NCI-H2081 (cell line): ENCODE measurements at places on chromosomes 2 and 18.

GRCh38 chr2:195595825-195596224 is 61.2 kb upstream of the SLC39A10 start:
- DNase-seq = no peak

DNA sequence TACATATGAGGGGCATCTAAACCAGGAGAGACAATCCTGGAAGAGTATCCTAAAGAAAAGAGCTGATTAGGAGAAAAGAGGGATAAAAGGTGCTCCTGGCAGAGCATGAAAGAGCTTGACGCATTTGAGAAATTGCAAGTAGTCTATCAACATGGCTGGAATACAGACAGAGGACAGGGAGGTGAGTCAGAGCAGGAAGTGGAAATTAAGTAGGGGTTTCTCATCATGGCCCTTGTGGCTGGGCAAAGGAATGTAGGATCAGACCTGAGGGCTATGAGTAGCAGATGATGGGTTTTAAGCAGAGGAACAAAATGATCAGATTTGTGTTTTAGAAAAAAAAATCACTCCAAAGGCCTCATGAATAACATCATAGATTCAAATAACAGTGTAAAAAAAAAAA is 49.2 kb upstream of the UGP2 start:
- no peak for DNase-seq

GRCh38 chr2:207676827-207677354 is 34.5 kb upstream of the CCNYL1 start:
- DNase-seq = no peak

- DNase-seq = no peak
Measured at GRCh38 chr2:26682155-26682554, 10.4 kb upstream of the KCNK3 start.

- DNase-seq = no peak
Measured at GRCh38 chr18:37334631-37335408, 230.8 kb downstream of the CELF4 start.

DNA sequence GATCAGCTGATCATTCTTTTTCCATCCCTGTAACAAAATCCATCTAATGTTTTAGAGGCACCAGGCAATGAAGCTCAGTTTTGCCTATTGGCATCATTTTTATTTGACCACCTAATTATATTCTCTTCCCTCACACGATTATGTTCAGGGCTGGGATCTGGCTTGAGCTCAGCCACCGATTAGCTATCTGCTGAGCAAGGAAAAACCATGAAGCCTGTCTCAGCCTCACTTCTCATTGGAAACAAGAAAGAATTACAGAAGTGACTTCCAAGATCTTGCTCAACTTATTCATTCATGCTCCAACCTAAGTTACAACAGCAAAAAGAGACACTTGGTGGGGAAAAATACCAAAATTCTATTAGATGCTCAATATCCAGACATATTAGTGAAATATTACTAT is 139.0 kb upstream of the SH3BP4 start:
- DNase-seq = peak; percentile 47

DNA sequence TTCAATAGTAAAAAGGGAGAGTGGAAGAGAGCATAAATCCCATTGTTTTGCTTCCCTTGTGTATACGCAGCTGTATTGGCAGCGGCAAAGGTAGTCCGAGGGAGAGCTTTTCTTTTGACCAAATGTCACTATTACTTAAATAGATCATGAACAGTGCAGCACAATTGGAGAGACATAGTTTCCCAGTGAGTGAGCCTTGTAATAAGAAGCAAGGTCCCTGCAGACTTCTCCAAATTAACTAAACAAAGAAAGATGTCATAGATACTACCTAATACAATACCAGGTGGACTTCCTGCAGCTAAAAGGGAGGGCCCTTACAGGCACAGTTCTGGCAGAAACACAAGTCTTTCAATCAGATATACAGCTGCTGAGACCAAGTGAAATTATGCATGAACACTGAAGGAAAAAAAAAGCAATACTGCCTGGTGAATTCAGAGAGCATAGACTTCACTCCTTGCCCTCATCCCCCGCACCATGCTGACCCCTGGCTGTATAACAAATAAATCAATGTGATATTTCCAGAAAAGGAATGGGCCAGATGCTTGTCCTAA is 404.7 kb upstream of the CDH2 start:
- peak; percentile 90 for DNase-seq
